Gastroesophageal sphincter (tissue), 4 donors: ENCODE measurements at places on chromosomes 11 and 22. TPM values are rescaled to one million over a fixed set of nuclear protein-coding genes. Genes with fewer than 3 reads are reported as not detected.

Gene KCTD14
- total RNA-seq: 1.4 TPM

DNA sequence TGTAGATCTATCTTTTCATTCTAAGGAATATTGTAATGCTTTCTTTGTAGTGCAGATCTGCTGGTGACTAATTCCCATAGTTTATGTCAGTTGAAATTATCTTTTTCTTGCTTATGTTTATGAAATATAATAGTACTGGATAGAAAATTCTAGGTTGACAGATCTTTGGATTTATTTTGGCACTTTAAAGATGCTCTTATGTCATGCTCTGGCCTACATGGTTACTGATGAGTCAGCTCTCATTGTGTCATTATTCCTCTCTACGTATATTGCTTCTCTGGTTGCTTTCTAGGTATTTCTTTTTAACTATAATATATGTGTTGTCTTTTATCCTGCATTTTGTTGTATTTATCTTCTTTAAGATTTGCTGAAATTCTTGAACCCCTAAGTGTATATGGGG is 955.5 kb upstream of the CHORDC1 start:
- no peak for ATAC-seq

Gene ACCS
- total RNA-seq: 4.5 TPM

Gene JAML
- total RNA-seq: 2.3 TPM

DNA sequence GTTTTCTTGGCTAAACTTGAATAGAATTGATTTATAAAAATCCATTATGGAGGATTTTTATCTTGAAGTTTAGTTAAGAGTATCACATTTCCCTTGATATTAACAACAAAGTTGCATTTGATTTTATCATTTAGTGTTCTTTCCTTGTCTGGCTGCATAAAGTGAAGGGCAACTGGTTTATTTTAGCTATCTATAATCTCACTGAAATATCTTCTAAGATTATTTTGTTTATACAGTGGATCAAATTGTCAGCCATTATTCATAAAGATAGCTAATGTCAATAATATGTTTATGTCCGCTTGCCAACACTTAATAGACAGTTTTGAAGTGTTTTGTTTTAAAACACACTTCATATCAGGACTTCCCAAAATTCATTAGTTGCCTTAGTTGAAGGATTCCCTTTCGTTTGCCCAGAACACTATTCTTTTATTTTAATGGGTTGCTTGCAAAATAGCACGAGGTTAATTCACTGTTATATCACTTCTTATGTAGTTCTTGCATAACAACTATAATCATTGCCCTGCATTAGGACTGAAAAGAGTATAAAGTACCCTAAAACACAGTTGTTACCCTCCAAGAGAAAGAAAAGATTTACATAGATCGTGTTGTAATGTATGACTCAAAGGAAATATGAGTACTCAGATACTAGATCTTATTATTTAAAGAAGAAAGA is 73.0 kb downstream of the MSANTD4 start:
- ATAC-seq: no peak

GRCh38 chr11:4480577-4481239 is 1.7 kb upstream of the OR52K1 start:
- no peak for ATAC-seq

- ATAC-seq: no peak
Measured at GRCh38 chr11:120430146-120430545, 81.4 kb upstream of the GRIK4 start.

Gene TRIM68
- 12.0 TPM for total RNA-seq

Gene YPEL1
- 11.6 TPM for total RNA-seq

GRCh38 chr22:44889255-44889878 is 120.4 kb downstream of the PHF21B start:
- no peak for ATAC-seq

GRCh38 chr11:122115524-122116379 is at the start of gene BLID:
TSS of gene BLID (minus strand) at chr11:122116215. CDS start at chr11:122115922, 293 bp downstream.
- peak; percentile 82 for ATAC-seq

DNA sequence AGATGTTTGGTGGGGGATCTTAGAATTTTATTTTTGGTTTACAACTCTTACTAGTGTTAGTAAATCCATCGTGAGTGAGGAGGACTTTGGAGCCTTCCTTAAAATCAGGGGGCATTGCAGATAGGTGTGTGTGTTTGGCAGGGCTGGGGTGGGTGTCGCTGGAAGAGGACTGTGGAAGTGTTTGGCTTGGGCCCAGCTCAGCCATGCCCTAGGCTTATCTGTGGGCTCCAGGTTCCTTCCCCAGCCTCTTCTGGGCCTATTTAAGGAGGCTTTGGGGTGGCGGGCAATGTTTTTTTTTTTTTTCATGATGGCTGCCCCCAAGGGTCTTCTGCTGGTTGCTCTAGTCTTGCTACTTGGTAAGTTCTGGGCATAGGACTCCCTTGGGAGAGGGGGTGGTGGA is 22.1 kb downstream of the MTFP1 start:
- no peak for ATAC-seq

- ATAC-seq: no peak
Measured at GRCh38 chr11:104668797-104669463, 229.3 kb downstream of the CASP12 start.

DNA sequence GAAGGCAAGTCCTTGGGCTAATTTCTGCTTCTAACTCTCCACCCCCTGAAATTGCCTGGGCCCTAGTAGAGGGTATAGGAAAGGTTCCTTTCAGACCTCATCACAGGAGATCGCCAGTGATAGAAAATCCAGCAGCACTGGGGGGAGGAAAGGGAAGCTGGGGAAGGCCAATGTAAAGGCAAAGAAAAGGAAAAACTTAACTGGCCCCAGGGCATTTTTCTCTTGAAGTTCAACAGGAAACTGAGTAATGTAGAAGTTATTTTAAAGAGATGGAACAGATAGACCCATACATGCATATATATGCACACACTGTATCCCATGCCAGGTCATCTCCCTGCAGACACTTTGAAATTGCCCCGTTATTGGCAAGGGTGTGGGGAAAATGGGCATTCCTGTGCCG is 134.0 kb downstream of the TRIM44 start:
- ATAC-seq: no peak

DNA sequence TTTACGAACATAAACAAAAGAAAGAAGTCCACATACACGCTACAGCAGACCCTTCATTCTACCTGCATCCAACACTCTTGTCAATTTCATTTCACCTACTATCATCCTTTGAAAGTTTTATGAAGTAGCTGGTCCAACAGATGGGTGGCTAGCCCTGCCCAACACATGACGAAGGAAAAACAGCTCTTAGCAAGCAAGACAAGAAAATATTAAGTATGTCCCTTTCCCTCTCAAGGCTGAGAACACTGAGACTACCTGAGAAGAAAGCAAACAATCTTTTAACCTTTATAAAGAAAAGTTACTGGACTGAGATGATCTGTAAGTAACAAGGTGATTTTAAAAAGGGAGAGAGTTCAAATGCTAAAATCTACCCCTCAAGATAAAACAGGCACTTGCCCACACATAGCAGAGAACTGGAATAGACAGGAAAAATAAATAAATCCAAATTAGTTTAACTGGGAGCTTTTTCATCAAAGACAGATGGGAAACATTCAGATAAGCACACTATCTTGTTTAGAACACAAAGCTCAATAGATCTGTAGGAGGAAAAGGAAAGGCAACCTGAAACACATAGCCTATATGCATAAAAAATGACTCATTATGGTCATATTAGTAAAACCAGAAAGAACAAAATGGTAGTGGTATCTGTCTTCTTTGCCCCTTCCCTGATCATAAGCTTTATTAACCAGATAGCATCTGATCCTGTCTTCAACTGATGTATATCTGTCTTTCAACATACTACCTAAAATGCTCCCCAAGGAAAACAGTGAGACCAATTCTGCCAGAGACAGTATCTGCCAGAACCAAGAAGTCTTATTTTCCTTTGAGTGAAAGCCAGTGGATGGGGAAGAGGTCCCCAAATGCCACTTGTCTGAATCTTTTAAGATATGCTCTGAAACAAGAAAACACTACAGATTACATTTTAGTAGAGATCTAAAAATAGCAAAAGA is 104.3 kb downstream of the MRTFA start:
- no peak for ATAC-seq

Gene CCDC88B
- 8.9 TPM for total RNA-seq

- ATAC-seq: no peak
Measured at GRCh38 chr11:126469311-126469710, 113.8 kb downstream of the ST3GAL4 start.

DNA sequence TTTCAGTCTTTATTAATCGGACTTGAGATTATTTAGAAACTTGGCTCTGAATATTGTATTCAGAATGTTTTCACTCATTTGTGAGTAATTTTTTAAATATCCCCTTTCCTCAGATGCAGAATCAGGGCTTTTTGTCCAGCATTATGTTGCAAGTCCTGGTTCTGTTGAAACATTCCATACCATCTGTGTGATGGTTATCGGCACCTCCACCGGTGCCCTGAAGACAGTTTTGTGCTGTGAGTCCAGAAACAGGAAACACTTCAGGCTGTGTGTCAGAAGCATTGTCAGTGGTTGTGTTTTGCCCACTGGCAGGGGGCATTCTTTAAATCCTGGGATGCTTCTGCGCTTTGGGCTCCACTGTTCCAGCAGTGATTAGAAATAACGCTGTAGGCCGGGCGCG is 20.4 kb downstream of the CDPF1 start:
- no peak for ATAC-seq

DNA sequence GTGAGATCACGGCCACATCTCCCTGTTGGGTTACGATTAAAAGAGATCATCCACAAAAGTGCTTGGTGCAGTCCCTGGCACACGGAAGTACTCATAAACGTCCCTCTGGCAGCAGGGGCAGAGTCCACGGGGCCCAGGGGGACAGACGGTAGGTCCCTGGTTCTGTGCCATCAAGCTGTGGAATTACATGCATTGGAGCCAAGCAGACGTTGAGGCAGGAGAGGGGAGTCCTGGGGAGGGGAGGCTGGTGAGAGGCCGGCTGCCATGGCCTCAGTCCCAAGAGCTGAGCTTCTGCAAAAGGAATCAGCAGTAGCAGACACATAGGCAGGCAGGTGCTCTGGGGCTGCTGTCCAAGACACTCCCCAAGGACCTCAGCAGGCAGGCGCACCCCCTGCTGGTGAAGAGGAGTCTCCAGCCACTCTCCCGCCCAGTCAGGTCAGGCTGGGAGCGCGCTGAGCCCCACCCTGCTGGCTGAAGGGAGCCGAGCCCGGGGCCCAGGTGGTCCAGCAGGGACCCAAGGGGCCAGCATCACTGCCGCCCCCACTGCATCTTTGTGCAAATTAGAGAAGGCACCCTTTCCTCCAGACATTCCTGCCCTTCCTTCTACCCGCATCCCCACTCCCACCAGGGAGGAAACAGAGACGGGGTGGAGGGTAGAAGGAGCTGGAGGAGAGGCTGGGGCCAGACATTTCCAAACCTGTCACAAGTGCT is 7.6 kb upstream of the KCTD17 start:
- ATAC-seq: peak; percentile 58

Gene OR5B21
- total RNA-seq: not detected

GRCh38 chr11:128688031-128688713 is 5.7 kb upstream of the FLI1 start:
- ATAC-seq: no peak

GRCh38 chr11:8360086-8360828 is 96.6 kb upstream of the LMO1 start:
- ATAC-seq: no peak

DNA sequence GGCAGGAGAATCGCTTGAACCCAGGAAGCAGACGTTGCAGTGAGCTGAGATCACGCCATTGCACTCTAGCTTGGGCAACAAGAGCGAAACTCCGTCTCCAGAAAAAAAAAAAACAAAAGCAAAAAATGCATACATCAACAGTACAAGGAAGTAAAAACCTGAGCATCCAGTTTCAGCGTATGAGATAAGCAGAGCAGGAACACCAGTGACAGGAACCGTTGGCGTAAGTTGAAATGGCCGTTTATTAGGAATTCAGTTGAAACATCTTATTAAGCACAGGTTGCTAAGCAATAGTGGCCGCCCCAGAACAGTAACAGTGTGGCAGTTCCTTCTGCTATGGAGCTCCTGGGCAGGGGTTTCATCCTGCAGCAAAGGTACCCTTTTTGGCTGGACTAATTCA is 4.0 kb upstream of the L3MBTL2 start:
- no peak for ATAC-seq

Gene CD6
- total RNA-seq: not detected

- peak; percentile 83 for ATAC-seq
Measured at GRCh38 chr11:115699733-115700132, 195.5 kb upstream of the CADM1 start.

GRCh38 chr11:707817-708420 is 1.9 kb downstream of the EPS8L2 start:
- no peak for ATAC-seq

- no peak for ATAC-seq
Measured at GRCh38 chr11:56885177-56885576, 103.5 kb upstream of the OR5AK2 start.

GRCh38 chr11:60781286-60781980 is 3.7 kb upstream of the MS4A10 start:
- ATAC-seq: no peak

DNA sequence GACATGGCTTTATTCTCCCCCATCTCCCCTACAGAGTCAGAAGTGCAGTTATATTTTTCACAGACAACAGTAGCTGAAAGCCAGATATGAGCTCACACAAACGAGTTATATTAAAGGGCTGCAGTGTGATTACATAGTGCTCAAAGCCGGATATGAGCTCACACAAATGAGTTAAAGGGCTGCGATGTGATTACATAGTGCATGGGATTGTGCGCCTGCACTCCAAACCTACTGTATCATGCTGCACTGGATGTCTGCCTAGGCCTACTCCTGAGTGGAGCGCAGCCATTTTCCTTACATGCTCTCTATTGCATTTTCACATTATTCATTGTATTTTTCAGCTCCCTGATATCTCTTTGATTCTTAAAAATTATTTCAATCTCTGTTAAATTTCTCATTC is 414.6 kb upstream of the LARGE1 start:
- no peak for ATAC-seq

DNA sequence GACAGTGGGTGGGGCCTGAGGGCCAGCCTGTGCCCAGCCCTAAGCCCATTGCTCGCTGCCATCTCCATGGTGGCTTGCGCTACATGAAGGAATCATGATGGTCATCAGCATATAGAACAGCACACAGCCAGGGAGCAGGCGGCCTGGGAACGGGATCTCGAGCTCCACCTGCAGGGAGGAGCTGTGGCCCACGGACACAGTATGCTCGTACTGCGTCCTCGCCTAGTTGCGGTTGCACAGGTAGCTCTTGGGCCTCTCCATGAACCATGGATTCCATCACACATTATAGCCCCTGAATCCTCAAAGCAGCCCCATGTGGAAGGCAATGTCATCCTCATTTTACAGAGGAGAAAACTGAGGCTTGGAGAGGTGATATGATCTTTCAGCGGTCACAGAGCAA is 15.1 kb downstream of the SEC14L4 start:
- ATAC-seq: no peak

Gene IFITM10
- 0.85 TPM for total RNA-seq

Gene BIRC3
- 19.0 TPM for total RNA-seq

GRCh38 chr11:112128483-112129121 is 35.3 kb downstream of the IL18 start:
- peak; percentile 60 for ATAC-seq

GRCh38 chr11:10017911-10018310 is 276.1 kb downstream of the SBF2 start:
- ATAC-seq: no peak

DNA sequence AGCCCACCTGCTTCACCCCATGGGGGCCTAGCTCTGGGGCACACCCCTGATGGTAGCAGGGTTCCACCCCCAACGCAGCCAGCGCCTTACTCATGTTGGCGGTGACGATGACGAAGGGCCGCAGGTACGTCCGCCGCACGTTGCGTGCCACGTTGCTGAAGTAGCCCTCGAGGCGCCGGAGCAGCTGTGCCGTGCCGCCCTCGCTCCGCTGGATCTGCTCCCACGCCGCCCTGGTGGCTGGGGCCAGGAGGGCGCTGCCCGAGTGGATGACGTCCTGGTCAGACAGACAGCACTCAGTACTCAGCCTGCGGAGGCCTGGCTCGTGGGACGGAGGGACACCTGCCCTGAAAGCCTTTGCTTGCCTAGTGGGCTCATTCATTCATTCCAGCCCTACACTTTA is 50.8 kb downstream of the TRMU start:
- ATAC-seq: no peak
